Cerebellar nuclear complex (tissue), 1 donor: ENCODE measurements at places on chromosomes 1 and 21.

- no peak for DNase-seq
These were observed 10.2 kb downstream of the CYP4B1 start for GRCh38 chr1:46809071-46809470.

DNA sequence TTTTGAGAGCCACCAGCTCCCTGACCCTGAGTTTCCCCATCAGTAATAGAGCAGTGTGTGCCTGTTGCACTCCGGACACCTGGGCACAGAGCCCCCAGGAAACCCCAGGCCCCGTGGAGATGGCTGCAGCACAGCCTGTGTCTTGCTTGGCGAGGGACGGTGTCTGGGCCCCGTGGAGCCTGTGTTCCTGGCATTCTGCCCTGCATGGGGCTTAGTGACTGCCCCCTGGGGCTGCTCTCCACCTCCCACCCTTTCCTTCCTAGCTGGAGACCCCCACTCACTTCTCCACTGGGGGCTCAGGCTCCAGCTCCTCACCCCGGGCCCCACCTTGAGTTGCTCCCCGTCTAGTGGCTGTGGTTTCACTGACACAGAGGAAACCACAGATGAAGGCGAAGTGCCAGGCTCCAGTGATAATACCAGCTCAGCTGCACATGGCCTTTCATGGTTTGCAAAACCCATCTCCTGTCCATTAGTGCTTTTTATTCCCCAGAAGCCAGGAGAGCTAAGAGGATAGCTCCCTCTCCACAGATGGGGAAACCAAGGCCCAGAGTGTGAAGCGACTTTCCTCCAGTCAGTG is 39.4 kb downstream of the DMRTB1 start:
- no peak for DNase-seq

- no peak for DNase-seq
These were observed 17.2 kb upstream of the IKBKE start for GRCh38 chr1:206453111-206453510.

DNA sequence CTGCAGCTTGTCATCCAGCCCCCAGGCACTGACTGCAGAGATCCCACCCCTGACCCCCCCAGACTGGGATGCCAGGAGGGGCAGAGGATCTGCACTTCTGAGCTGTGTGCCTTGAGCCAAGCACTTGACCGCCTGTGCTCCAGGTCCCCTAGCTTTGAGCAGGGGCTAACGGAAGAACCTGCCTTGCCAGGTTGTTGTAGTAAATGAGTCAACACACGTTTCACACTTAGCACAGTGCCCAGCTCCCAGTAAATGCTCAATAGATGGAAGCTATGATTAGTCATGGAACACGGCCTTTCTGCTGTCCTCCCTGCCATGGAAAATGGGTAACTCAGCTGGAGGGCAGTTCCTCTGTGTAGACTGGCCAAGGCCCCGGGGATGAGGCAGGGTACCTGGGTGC is 24.1 kb downstream of the IFFO2 start:
- no peak for DNase-seq

DNA sequence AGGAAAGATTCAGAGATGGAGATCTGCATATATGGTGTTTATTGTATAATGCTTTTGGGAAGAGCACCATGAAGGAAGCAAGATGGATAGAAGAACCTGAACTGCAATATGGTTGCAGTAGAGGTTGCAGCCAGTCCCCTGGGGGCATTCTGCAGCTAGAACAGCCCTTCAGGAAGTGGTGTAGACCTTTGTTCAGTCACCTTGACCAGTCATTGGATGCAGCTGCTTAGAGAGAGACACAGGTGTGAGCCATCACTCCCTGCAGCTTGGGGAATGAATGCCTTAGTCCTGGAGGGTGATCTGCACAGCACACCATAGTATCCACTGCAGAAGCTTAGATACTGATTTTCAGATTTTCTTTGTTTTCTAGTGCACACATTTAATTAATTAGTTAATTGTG is 42.3 kb downstream of the NEK7 start:
- no peak for DNase-seq

DNA sequence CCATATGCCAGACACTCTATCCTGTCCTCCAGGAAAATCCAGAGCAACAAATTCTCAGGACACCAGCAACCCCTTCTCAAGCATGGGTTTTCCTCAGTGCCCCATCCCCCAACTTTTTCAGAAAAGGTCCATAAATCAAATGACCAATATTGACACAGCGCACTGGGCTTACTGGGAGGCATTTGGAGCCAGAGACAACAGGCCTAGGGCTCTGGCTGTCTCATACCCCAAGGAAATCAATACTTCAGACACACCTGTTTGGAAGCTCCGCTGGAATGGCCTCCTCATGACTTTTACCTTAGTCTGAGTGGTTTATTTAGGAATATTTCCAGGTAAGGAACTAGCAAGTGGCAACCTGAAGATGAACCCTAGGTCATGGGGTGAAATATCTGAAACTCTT is 66.9 kb upstream of the TNR start:
- no peak for DNase-seq

DNA sequence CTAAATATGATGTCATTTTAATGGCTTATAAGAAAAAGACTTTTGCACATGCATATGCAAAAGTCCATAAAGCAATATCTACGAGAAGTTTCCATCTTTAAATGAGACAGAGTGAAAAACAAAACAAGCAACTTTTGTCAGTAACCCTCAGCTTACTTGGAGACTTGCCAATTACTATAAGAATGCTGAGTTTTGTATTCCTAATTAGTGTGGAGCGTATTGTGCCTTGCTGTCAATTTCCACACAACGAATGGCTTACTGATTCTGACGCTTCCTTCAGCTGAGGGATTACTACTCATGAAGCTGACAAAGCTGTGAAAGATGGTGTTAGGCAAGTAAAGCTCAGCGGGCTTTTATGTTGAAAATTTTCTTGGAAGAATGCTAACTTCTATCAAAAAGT is 440.4 kb upstream of the ADAMTS5 start:
- no peak for DNase-seq

GRCh38 chr1:41545996-41546832 is 61.7 kb upstream of the EDN2 start:
- DNase-seq = no peak

DNA sequence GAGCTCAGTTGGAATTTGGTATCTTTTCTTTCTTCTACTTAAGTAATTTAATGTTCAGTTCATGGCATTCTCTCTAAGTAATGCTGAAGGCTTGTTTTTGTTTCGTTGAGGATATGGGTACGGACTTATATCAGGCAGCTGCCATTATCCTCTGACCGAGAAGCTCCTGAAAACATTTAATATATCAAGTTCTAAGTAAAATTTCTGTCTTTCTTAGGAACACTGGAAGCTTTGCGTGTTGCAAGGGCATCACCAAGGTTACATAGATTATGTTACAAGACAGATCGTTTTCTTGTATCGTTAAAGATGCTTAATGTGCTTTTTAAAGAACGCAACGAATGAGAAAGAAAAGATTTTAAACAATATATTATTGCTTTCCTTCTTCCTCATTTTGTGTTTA is 1.0 kb upstream of the GALNT2 start:
- no peak for DNase-seq

- no peak for DNase-seq
These were observed 81.0 kb downstream of the NFIA start for GRCh38 chr1:61163355-61163754.

GRCh38 chr1:162368451-162368850 is 8.2 kb downstream of the SPATA46 start:
- no peak for DNase-seq

DNA sequence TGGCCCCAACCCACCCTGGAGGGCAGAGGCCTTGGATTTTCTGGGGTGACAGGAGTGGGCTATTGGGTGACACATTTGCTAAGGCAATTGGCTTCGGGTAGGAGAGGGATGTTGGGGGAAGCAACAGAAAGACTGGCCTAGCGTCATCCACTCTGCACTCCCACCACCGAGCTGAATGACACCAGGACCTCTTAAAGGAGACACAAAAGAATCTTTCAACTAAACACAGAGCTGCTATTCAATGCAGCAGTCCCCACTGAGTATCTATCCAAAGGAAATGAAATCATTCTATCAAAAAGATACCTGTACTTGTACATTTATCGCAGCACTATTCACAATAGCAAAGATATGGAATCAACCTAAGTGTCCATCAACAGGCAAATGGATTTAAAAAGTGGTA is 6.2 kb downstream of the TFF2 start:
- DNase-seq = no peak

DNA sequence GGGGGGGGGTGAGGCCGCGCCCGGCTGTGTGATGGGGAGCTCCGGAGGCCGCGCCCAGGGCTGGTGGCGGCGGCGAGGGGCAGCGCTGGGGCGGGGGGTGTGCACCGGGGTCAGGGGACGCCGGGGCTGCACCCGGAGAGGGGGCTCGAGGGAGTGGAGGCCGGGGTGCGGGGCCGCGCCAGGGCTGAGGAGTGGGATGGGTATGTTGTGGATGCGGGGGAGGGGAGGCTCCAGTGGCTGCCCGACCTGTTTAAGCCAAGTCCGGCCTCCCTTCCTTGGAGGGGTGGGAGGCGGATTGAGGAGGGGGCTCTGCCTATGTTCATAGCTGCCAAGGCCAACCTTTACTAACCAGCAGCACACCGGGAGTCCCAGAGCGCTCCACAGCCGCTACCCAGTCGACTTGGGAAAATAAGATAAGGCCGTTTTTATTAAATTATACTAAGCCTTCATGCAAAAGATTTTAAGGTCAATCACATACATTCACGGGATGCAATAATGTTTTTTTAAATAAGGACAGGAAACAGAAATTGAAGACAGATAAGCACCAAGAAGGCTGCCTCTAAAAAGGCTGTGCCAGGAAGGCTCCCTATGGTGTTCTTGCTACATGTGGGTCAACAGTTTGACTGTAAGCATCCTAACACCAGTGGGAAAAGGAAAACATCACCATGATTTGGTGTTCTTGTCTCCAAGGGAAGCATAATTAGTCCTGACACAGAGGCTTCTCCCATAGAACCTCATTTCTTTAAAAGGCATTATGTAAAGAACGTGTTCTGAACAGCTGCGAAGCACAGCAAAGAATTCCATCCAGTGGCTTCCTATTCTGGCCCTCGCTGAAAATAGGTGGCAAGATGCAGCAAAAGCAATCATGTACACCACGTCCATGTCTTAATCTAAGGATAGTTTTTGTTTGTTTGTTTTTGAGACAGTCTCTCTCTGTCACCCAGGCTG is 626 bp upstream of the HLCS start:
- DNase-seq = no peak

DNA sequence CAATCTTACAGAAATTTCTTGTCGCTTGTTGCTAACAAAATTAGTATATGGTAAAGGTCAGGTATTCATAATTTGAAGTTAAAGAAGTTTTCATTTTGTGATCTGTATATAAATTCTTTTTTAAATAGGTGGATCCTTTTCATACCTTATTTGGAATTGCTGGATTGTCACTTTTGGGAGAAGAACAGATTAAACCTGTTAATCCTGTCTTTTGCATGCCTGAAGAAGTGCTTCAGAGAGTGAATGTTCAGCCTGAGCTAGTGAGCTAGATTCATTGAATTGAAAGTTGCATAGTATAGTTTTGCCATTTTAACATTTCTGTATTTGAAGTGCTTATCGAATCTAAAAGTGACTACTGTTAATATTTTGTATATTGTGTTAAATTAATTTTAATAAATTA is 2.3 kb upstream of the MSH4 start:
- DNase-seq = no peak

GRCh38 chr1:7470904-7471638 is 300.0 kb upstream of the VAMP3 start:
- no peak for DNase-seq

DNA sequence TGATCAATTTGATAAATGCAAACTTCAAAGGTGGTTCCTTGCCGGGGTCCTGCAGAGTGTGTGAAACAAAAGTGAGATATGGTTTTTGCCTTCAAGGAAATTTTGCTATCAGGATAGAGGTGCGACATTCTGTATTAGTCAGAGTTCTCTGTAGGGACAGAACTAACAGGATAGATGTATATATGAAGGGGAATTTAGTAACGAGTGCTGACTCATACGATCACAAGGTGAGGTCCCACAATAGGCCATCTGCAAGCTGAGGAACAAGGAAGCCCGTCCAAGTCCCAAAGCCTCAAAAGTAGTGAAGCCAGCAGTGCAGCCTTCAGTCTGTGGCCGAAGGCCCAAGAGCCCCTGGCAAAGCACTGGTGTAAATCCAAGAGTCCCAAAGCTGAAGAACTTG is 157.0 kb downstream of the RYR2 start:
- no peak for DNase-seq

GRCh38 chr1:13807209-13807608 is 107.2 kb downstream of the PRDM2 start:
- DNase-seq = no peak

GRCh38 chr1:168518201-168518689 is 25.6 kb downstream of the XCL2 start:
- DNase-seq = no peak

DNA sequence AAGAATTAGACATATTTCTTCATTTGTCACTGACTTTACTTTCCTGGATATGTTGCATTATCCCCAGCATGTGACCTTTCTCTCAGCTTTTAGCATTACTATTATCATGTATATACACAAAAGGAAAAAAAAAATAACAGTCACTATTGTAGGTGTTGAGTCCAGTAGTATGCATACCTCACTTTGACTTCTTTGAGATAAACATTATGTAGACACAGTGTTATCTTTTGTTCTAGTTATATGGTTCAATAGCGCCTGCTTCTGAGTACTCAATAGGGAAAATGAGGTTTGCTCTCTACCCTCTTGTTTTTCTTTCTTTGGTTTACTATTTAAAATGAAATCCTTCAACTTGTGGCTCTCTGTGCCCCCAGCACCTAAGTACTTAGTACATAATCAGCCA is 409.6 kb upstream of the PKN2 start:
- no peak for DNase-seq

- no peak for DNase-seq
These were observed 501.0 kb downstream of the SETD4 start for GRCh38 chr21:35559128-35559828.

DNA sequence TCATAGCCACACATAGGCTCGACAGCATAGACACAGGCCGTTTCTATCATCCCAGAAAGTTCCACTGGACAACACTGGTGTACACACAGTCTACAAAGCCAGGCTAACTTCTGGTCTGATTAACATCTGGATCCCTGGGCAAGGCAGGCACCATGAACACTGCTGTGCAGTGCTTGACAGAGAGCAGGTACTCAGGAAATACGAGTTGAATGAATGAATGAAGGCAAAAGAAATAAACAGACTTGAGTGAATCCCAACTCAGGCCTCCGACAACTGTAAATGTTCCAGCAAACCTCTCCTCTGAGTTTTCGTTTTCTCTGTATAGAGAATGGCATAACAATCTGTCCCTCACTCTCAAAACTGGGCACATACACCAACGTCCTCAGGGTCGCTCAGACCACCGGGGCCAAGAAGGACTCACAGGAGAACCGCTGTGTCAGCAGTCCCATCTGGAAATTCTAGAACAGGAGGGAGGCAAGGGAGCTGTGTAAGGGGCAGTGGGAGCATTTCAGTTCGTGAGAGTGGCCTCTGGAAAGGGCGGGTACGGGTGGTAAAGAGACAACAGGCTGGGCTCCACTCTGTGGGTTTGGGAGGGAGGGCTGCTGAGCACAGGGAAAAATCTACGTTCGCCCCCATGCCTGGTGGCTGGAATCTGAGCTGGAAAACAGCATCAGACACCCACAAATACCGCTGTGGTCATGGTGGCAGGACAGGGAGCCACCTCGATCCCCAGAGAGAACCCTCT is 15.1 kb upstream of the ECE1 start:
- no peak for DNase-seq

- no peak for DNase-seq
These were observed 773 bp upstream of the RCC2 start for GRCh38 chr1:17440074-17440826.
